H9 (cell line): ENCODE measurements at places on chromosomes 1 and 21. TPM values are rescaled to one million over a fixed set of nuclear protein-coding genes. Genes with fewer than 3 reads are reported as not detected.
A peak's percentile ranks its signal among the peaks of the same experiment; 100 is the strongest.

TMOD4 gene
- 0.42 and 1.6 TPM in 2 replicates for total RNA-seq

GJA9 gene
- not detected in 2 replicates for total RNA-seq

EFCAB14 gene
- 41.6 and 42.2 TPM in 2 replicates for total RNA-seq

CIART gene
- 15.6 TPM in 2 replicates for total RNA-seq

RCC2 gene
- total RNA-seq: 473 and 474 TPM in 2 replicates

TFF3 gene
- 1.5 TPM in 2 replicates for total RNA-seq

ANGPTL7 gene
- total RNA-seq: not detected in 2 replicates

KANK4 gene
- total RNA-seq: 0.11 and 0.15 TPM in 2 replicates

E2F2 gene
- total RNA-seq: 5.1 TPM in 2 replicates

ITGB2 gene
- total RNA-seq: 0.61 and 1.1 TPM in 2 replicates

AMY2A gene
- total RNA-seq: not detected in 2 replicates

GRCh38 chr21:35585155-35585554, 475.2 kb downstream of the SETD4 start:
- H3K4me1 ChIP-seq: no peaks in the 10 kb centered on the region; the same call in none of the 2 replicates
- no peak overlapping the region for H3K27ac ChIP-seq
- no peak for DNase-seq

DNA sequence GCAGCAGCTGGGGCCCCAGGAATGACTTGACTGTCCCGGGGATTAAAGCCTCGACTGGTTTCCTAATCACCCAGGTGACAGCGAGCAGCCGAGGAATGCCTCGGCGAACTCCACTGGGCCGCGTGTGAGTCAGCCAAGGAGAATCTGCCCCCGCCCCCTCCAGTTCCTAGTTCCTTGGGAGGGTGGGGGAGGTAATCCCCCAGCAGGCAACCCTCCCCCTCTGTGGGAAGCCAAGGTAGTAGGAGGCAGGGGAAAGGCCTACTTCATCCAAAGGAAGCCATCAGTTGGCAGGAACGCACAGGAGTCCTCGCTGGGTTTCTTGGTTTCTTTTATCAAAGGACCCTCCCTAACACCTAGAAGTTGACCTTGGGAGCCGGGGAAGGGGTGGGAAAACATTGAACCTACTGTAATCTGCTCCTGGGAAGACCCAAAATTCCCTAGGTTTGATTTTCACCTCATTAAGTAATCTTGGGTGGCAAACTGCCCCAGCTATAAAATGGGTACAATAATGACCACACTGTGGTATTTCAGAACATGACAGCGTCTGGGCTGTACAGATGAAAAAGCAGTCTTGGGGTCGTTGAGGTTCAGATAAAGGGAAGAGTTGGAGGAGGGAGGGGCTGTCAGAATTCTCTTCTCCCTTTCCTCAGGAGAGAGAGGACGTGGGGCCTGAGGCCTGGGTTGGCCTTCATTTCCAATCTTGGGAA, 1.4 kb downstream of the TENT5B start:
- H3K27ac ChIP-seq: no peak overlapping the region
- peak overlapping the region; percentile 92 for H3K4me3 ChIP-seq
- peak; percentile 94 for DNase-seq
- H3K36me3 ChIP-seq: peaks cover 16% of the 10 kb centered on the region
- no peaks in the 10 kb centered on the region for H3K27me3 ChIP-seq
- H3K4me1 ChIP-seq: peaks cover 13% of the 10 kb centered on the region

- H3K4me3 ChIP-seq: no peak overlapping the region
- no peak overlapping the region for H3K27ac ChIP-seq
- no peaks in the 10 kb centered on the region for H3K4me1 ChIP-seq
- no peaks in the 10 kb centered on the region for H3K36me3 ChIP-seq
Observed at GRCh38 chr1:154503898-154504297, 1.7 kb upstream of the SHE start.

DNA sequence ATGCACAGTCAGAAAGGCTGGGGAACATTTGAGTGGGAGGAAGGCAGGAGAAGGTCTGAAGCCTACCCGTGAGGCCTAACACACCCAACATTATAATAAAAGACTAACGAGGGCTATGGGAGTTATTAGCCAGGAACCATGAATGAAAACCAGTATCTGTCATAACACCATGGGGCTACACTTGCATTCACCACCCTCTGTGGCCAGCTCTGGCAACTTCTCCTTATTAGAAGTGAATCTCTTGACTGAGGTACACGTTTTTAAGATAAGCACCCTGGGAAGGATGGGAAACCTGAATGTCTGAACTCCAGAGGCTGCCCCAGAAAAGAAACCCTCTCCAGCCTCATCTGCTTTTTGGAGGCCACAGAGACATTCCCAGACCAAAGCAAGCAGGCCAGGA, 204.3 kb upstream of the RAB4A start:
- no peak overlapping the region for H3K27ac ChIP-seq
- no peak overlapping the region for H3K4me3 ChIP-seq
- H3K4me1 ChIP-seq: no peaks in the 10 kb centered on the region
- no peak for DNase-seq
- no peaks in the 10 kb centered on the region; the same call in 1 of the 2 replicates for H3K27me3 ChIP-seq
- H3K36me3 ChIP-seq: no peaks in the 10 kb centered on the region

DNA sequence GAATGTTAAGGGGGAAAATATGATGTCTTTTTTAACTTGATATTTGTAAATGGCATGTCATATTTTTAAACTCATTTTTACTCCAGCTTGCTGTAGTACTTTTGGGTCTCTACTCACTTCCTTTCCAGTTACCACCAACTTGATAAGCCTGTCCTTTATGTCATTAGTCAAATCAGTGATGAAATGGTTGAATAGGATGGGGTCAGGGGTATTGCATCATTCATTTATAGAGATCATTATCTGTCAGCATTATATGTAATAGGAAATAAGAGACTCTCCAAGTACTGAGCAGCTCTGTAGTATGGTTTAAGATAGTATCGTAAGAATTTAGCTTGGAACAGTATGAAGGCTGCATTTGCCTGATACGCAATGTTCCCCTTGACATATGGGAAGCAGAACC, 227.3 kb downstream of the BRINP3 start:
- H3K36me3 ChIP-seq: no peaks in the 10 kb centered on the region
- no peak for DNase-seq
- H3K4me1 ChIP-seq: no peaks in the 10 kb centered on the region
- no peak overlapping the region for H3K4me3 ChIP-seq
- H3K27ac ChIP-seq: no peak overlapping the region
- H3K27me3 ChIP-seq: no peaks in the 10 kb centered on the region

DNA sequence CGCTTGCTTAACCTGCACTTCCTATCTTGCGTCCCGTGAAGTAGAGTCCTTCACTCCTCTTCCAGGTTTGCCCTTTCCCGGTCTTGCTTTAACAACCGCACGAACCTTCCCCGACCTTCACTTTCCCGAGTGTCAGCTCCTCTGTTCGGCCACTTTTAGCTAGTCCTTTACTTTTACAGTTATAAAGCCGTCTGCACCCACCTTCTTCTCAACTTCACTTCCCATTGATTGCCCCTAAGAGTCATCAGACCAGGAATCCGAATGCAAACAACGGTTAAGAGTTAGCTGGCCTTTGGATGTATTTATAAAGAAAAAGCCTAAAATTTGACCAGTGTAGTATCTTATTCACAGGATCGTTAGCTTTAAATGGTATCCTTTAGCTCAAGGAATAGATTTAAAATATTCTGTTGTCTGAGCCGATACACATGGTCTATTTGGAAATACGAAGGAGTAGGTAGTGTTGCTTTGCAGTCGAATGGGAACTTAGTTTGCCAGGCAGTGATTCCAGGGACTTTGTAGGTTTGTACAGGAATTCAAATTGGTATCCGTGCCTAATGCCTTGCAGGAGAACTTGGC, 1.4 kb downstream of the PPP2R5A start:
- peak overlapping the region; percentile 94 for H3K4me3 ChIP-seq
- no peak overlapping the region for H3K27ac ChIP-seq

DNA sequence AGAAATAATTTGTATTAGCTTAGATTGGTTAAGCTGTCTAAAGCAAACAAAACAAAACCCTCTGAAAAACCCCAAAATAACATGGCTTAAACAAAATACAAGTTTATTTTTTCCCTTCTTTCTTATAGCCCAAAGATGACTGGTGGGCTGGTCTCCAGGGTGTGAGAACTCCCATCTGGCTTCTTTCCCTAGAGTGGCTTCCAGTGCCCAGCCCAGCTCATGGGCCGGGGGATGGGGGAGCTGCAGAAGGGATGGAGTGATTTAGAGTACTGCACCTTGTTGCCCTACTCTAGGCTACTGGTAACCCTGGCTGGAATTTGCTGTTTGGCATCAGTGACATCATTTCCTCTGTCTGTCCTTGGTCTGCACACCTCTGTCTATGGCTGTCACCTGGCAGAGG, 223.0 kb downstream of the PBX1 start:
- no peak overlapping the region for H3K27ac ChIP-seq
- no peak overlapping the region for H3K4me3 ChIP-seq
- peaks cover 2% of the 10 kb centered on the region; the same call in 1 of the 2 replicates for H3K4me1 ChIP-seq
- H3K36me3 ChIP-seq: peaks cover 5% of the 10 kb centered on the region; the same call in 1 of the 2 replicates
- no peak for DNase-seq

DNA sequence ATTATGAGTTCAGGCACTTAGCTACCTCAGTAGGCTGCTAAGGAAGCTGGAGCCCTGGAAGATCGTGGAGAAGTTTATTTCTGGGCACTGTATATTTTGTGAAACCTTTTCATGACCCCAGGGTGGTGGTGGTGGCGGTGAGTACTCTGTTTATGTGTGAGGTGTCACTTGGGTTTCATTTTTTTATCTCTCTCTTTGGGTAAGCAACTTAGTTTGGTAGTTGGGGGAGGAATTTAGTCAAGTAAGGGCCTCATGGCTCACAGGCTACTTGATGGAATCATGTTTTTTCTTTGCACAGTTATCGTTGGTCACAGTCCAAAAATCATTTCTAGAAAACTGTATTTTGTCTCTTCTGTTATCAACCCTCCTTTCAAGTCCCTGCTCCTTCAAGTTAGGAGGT, 33.9 kb downstream of the C1orf141 start:
- H3K36me3 ChIP-seq: no peaks in the 10 kb centered on the region
- H3K27me3 ChIP-seq: no peaks in the 10 kb centered on the region
- no peak overlapping the region for H3K27ac ChIP-seq
- H3K4me1 ChIP-seq: peaks cover 5% of the 10 kb centered on the region

GRCh38 chr1:238499021-238499420, 608.3 kb upstream of the ZP4 start:
- no peak for DNase-seq
- no peaks in the 10 kb centered on the region for H3K4me1 ChIP-seq
- H3K4me3 ChIP-seq: no peak overlapping the region
- H3K36me3 ChIP-seq: no peaks in the 10 kb centered on the region
- no peaks in the 10 kb centered on the region for H3K27me3 ChIP-seq
- no peak overlapping the region for H3K27ac ChIP-seq

DNA sequence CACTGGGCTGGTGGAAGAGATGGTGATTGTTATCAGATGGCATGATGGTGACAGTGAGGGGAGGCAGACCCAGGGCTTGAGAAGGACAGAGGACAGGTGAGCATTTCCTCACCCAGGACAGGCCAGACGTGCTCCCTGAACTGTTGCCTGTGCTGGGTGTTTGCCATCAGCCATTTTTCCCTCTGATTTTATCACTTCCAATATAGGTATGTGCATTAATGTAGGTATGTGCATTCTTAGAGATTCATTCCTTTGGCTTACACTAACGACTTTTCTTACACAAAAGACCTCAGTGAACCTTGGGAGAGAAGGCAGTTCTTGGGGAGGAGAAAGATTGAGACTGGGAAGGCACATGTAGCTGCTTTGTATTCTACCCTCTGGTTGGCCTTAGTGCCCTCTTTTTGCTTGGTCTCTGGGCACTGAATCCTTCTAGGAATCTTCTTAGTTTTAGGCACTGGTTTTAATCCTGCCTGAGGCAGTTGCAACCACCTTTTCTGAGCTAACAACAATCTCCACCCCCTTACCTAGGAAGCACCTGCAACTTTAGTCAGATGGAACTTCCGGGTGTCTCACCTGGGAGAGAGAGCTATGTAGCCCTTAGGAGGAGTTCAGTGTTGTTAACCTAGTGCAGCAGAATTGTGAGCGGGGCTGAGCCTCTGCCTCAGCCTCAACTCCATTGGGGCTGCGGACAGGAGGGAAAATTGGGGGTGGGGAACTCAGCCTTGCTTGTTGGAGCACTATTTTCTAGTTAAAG, 30.9 kb downstream of the C1orf116 start:
- no peak overlapping the region for H3K4me3 ChIP-seq
- H3K4me1 ChIP-seq: no peaks in the 10 kb centered on the region
- H3K27me3 ChIP-seq: no peaks in the 10 kb centered on the region
- H3K27ac ChIP-seq: no peak overlapping the region
- DNase-seq: no peak

- H3K4me3 ChIP-seq: no peak overlapping the region
- H3K27me3 ChIP-seq: no peaks in the 10 kb centered on the region
- H3K36me3 ChIP-seq: peaks cover 11% of the 10 kb centered on the region
- no peak overlapping the region for H3K27ac ChIP-seq
- no peaks in the 10 kb centered on the region for H3K4me1 ChIP-seq
- DNase-seq: no peak
Observed at GRCh38 chr21:46624050-46624449, 11.4 kb upstream of the PRMT2 start.

DNA sequence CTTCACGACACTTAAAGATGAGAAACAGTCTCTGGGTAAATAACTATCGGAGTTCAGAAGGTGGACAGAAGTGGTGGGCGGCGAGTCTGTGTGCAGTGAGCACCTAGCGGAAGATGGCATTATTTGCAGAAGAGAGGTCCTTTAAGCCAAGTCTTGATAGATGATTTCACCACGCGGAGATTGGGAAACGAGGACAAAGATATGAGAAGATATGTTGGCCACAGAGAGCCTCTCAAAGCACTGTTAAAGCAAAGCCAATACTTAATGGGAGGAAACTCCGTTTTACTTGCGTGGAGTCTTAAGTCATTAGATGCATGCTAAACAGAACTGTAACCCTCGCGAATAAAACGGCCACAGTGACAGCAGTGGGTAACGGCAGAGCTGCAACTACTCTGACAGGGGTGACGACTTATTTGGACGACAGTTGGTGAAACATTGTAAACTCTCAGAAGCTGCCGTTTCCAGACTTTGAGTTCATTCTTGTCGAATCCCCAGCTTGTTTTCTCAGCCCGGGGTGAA, 577 bp upstream of the CEP350 start:
- peak overlapping the region; percentile 13 for H3K27ac ChIP-seq
- DNase-seq: no peak
- no peaks in the 10 kb centered on the region for H3K36me3 ChIP-seq
- peak overlapping the region; percentile 85 for H3K4me3 ChIP-seq
- H3K27me3 ChIP-seq: no peaks in the 10 kb centered on the region
- H3K4me1 ChIP-seq: no peaks in the 10 kb centered on the region

- no peak for DNase-seq
- no peaks in the 10 kb centered on the region for H3K27me3 ChIP-seq
- H3K4me1 ChIP-seq: no peaks in the 10 kb centered on the region
- H3K36me3 ChIP-seq: no peaks in the 10 kb centered on the region
- H3K27ac ChIP-seq: no peak overlapping the region
- H3K4me3 ChIP-seq: no peak overlapping the region
Observed at GRCh38 chr1:241591317-241591716, 48.9 kb downstream of the CHML start.
